ENCODE measurements at places on chromosomes 4 and X. TPM values are rescaled to one million over a fixed set of nuclear protein-coding genes. Genes with fewer than 3 reads are reported as not detected.

GRCh38 chr4:89055157-89056080 lies 1.6 kb downstream of the FAM13A start:
- no peaks in the 10 kb centered on the region for H3K4me1 ChIP-seq
- no peak overlapping the region for H3K4me3 ChIP-seq
- H3K27ac ChIP-seq, result no peak overlapping the region

DNA sequence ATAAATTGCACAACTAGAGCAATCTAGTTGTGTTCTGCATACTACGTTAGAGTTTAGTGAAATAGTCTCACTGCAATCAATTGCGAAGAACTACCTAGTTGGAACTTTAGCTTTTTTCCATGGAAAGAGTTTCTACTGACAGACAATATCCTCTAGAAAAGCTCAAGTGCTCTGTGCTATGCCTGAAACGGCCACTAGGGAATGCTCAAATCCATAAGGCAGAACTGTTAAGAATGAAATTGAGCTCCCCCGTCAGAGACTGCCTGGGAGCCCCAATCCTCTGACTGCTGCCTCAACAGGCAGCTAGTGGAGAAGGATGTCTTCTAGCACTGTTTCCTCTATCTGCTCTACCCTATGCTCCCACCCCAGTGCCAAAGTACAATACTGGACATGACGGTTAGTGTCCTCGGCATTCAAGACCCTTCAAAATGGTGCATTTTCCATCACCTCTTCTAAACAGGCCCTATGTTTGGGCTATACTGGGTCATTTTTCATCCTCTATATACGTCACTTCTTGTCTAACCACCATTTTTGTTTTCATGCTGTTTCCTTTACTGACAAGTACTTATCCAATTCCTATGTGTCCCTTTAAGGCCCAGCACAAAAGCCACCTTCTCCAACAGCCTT lies 35.3 kb downstream of the FRMD7 start:
- no peak overlapping the region for H3K27ac ChIP-seq
- no peaks in the 10 kb centered on the region for H3K4me1 ChIP-seq
- no peak overlapping the region for H3K4me3 ChIP-seq
- DNase-seq, result peak; percentile 25

GRCh38 chr4:53712408-53713020 lies 121.2 kb upstream of the LNX1 start:
- H3K36me3 ChIP-seq, result no peaks in the 10 kb centered on the region
- H3K4me1 ChIP-seq, result no peaks in the 10 kb centered on the region
- H3K4me3 ChIP-seq, result no peak overlapping the region
- H3K27ac ChIP-seq, result no peak overlapping the region
- H3K27me3 ChIP-seq, result no peaks in the 10 kb centered on the region
- DNase-seq, result no peak

GRCh38 chrX:22320236-22320873 lies 47.6 kb downstream of the CBLL2 start:
- no peaks in the 10 kb centered on the region for H3K4me1 ChIP-seq
- H3K27ac ChIP-seq, result no peak overlapping the region
- no peaks in the 10 kb centered on the region for H3K36me3 ChIP-seq
- H3K27me3 ChIP-seq, result no peaks in the 10 kb centered on the region
- H3K4me3 ChIP-seq, result no peak overlapping the region

Gene IKBKG
- total RNA-seq, result 28.1 TPM

Gene BCAP31
- total RNA-seq, result 104 TPM

Data from GM12878 (cell line).